ENCODE measurements at places on chromosomes 7 and 10.

DNA sequence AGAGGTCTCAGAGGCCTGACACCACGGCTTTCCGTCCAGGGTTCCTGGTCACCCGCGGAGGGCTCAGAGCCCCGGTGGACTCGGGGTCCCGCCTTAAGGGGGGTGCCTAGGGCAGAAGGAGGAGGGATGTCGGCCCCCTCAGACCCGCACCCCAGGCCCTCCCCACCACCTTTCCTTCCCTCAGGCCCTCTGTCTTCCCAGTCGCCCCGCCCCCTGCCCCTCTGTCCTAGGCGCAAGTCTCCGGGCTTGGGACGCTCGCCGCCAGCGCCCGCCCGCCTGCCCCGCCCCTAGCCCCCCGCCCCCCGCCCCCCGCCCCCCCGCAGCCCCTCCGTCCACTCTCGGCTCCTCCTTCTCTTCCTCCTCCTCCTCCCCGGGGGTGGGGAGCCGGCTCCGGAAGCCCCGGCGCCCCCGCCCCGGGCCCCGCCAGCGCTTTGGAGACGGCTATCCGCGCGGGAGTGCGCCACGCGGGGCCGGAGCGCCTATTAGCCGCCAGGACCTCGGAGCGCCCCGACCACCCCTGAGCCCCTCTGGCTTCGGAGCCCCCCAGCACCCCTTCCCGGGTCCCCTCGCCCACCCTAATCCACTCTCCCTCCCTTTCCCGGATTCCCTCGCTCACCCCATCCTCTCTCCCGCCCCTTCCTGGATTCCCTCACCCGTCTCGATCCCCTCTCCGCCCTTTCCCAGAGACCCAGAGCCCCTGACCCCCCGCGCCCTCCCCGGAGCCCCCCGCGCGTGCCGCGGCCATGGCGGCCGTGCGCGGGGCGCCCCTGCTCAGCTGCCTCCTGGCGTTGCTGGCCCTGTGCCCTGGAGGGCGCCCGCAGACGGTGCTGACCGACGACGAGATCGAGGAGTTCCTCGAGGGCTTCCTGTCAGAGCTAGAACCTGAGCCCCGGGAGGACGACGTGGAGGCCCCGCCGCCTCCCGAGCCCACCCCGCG is at the start of gene AEBP1:
Gene AEBP1, plus strand, starts transcription at position 423 of the 937 bp plus-strand sequence. Its CDS starts 321 bp downstream, at position 744.
- no peak for DNase-seq
- peaks cover 13% of the 10 kb centered on the region for H3K27me3 ChIP-seq
- peaks cover 20% of the 10 kb centered on the region for H3K4me1 ChIP-seq

DNA sequence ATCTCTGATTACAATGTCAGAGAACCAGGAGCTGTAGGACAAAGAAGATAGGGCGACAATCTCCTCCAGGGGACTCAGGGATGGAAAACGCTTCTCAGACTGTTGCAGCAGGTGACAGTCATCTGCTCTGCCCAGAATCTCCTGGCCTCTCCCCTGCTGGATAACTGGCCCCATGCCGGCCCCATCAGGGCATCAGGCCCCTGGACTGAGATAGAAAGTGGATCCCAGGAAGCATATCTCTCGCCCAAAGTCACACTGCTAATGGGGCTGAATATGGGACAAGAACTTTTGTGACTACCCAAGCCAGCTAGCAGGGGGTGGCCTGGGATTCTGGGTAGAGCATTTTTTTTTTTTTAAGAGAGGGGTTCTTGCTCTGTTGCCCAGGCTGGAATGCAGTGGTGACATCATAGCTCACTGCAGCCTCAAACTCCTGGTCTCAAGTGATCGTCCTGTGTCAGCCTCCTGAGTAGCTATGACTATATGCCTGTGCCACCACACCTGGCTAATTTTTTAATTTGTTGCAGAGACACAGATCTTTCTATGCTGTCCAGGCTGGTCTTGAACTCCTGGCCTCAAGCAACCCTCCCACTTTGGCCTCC is 20.5 kb upstream of the MLXIPL start:
- peaks cover 15% of the 10 kb centered on the region for H3K4me1 ChIP-seq
- H3K27ac ChIP-seq: no peak overlapping the region
- peaks cover 5% of the 10 kb centered on the region for H3K36me3 ChIP-seq

DNA sequence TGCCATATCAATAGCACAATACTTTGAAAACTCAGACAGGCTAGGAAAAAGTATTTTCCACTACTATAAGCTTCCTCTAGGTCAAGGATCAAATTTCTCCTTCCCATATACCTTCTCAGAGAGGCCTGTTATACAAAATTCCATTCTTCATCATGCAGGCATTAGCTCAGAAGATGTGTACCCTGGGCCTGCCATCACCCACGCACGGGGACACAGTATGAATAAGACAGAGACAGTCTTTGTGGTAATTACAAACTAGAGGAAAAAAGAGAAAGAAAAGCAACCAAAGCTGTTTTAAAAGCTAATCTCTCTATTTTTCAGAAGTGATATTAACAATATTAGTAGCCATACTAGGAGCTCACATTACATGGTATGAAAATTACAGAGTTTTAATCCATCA is 236.8 kb upstream of the AOAH start:
- peaks cover 15% of the 10 kb centered on the region for H3K4me1 ChIP-seq
- no peak overlapping the region for H3K4me3 ChIP-seq
- peaks cover 10% of the 10 kb centered on the region for H3K36me3 ChIP-seq
- DNase-seq: no peak
- no peak overlapping the region for H3K27ac ChIP-seq

DNA sequence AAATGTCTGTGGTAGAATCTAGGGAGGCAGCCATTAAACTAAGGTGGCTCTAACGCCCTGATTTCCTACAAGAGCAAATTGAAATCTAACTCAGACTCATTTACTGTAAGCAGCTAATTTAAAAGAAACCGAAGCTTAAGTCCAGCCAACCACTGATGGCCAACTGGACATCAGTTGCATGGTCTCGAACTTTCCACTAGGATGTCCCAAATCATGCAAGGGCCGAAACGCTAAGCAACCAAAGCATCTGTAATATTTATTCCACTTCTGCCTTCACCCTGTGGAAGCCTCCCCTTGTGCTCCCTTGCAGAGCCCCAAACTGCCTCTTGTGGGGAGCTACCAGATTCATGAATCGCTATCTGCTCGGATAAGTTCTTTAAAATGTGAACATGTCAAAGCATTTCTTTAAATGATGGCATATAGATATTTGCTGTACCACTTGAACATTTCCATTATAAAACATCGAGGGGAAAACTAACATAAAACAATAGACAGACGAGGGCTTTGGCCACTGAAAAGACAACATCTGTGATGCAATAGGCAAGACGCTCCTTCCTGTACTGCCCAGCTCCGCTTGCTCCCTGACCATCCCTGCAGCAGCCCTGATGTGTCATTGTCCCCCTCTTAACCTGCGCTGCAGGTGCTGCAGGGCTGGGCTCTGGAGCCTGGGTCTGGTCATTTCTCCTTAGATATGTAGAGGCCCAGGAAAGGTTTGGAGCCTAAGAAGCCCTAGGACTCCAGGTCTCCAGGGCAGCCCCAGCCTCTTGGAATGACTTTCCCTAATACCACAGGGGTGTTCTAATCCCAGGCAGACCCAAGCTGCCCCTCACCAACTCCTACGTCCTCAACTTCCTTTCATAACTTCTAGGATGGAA is 2.9 kb upstream of the RBP3 start:
- peaks cover 5% of the 10 kb centered on the region for H3K27me3 ChIP-seq

DNA sequence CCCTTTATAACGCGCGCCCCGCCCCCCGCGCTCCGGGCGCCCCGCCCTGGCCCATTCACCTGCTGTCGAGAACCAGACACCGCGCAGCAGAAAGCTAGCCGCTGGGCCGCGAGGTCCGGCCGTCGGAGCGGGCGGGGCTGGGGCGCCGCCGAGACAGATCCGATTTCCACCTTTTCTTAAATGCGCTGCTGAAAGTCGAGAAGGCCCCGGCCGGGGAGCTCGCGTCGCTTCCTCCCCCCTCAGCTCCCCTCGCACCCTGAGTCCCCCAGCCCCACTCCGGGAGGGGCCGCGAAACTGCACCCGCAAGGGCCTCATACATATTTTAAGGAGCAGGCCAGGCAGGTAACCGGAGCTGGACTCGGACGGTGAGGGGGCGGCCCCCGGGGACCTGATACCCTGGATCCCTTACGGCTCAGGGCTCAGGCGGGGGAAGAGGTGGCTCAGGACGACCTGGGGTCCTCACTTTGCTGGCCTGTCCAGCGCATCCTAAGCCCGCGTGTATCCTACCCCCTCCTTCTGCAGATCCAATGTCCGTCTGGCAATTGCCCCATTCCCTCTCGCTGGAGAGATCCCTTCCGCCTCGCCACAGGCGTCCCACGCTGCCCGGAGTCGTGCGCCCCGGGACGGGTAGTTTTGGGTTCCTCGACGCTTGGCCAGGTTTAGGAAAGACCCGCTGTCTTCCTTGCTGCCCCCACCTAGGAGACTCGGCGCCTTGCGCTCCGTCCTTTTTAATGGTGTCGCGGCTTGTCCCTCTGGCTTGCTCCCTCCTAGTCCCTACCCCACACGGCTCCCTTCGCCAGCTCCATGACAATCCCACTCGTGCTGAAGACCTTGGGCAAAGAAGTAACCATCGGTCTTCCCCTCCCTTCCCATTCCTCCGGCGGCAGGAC is 170.6 kb downstream of the UBE2H start:
- peaks cover 25% of the 10 kb centered on the region for H3K27me3 ChIP-seq
- H3K36me3 ChIP-seq: no peaks in the 10 kb centered on the region
- H3K27ac ChIP-seq: peak overlapping the region; percentile 17
- DNase-seq: no peak
- peaks cover 31% of the 10 kb centered on the region for H3K4me1 ChIP-seq

DNA sequence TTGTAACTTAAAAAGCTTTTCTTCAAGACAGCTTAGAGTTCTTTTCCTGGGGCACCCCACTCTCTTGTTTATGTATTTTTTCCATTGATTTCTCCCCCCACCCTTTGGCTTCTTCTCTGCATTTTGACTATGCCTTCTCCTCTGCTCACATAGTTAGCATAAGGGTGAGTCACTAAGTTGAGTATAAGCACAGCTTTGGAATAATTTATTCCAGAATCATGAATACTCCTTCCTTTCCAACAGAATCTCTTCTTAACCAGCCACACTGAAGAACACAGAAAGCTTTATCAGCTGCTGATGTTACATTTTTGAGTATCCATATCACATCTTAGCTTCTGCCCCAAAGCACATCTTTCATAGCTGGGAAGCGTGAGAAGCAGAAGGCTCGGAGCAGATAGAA is 449.5 kb upstream of the MKI67 start:
- H3K36me3 ChIP-seq: no peaks in the 10 kb centered on the region
- H3K4me1 ChIP-seq: no peaks in the 10 kb centered on the region
- no peak overlapping the region for H3K27ac ChIP-seq

GRCh38 chr10:10508211-10508610 is 509.5 kb upstream of the CELF2 start:
- H3K27ac ChIP-seq: no peak overlapping the region
- H3K36me3 ChIP-seq: no peaks in the 10 kb centered on the region
- no peaks in the 10 kb centered on the region for H3K4me1 ChIP-seq
- H3K4me3 ChIP-seq: no peak overlapping the region

- no peak overlapping the region for H3K4me3 ChIP-seq
- H3K36me3 ChIP-seq: no peaks in the 10 kb centered on the region
- peaks cover 5% of the 10 kb centered on the region for H3K4me1 ChIP-seq
- no peak overlapping the region for H3K27ac ChIP-seq
- H3K27me3 ChIP-seq: peaks cover 5% of the 10 kb centered on the region
Measured at GRCh38 chr7:37718585-37718984, 35.0 kb downstream of the GPR141 start.

DNA sequence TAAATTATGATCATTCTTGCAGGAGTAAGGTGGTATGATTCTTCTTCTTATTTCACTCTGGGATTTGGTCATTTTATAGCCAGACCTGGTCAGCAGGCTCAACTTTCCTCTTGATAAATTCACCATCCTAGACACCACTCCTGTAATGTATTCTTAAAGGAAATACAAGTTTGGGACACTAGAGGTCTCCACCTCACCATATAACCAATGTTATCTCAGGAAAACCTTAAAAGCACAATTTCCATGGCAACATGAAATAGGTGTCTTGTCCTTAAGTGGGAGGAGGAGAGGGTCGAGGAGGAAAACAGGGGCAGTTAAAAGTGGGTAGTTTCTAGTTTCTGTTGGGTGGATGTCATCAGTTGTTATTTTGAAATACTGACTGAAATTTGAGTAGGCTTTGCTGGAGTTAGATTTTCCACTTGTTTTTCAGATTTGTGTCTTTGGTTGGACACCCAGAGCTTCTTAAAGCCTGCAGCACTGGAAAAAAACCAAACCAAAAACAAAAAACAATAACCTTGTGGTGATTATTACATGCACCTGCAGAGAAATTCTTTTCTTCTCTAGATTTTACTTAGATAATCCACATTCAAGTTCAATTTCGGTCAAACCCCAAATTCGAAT is 163.1 kb downstream of the PRKCQ start:
- H3K4me3 ChIP-seq: no peak overlapping the region
- peaks cover 9% of the 10 kb centered on the region for H3K27me3 ChIP-seq
- DNase-seq: no peak
- H3K27ac ChIP-seq: no peak overlapping the region
- no peaks in the 10 kb centered on the region for H3K36me3 ChIP-seq

- H3K27ac ChIP-seq: no peak overlapping the region
- H3K4me3 ChIP-seq: no peak overlapping the region
- no peak for DNase-seq
Measured at GRCh38 chr10:48284002-48284546, 9.6 kb upstream of the FRMPD2 start.

- peaks cover 11% of the 10 kb centered on the region for H3K27me3 ChIP-seq
- H3K36me3 ChIP-seq: no peaks in the 10 kb centered on the region
- DNase-seq: peak; percentile 25
- H3K4me3 ChIP-seq: peak overlapping the region; percentile 72
- no peaks in the 10 kb centered on the region for H3K4me1 ChIP-seq
- H3K27ac ChIP-seq: no peak overlapping the region
Measured at GRCh38 chr10:29735628-29736365, 101.0 kb upstream of the SVIL start.

GRCh38 chr10:30999070-30999712 is 32.5 kb downstream of the ZNF438 start:
- peaks cover 8% of the 10 kb centered on the region for H3K36me3 ChIP-seq
- no peak for DNase-seq
- no peak overlapping the region for H3K4me3 ChIP-seq
- H3K27ac ChIP-seq: peak overlapping the region; percentile 13

DNA sequence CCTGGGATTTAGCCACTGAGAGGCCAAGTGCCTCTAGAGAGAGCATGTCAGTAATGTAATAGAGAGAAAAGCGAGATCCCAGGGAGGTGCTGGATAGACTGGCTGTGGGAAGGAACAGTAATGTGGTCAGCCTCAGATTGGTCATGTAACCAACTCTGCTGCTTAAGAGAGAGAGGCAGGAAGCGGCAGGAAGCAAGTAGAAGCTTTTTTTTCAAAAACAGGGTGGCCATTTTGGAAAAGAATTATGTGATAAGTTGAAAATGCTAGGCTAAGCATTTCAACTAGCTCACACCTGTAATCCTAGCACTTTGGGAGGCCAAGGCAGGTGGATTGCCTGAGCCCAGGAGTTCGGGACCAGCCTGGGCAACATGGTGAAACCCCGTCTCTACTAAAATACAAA is 3.7 kb upstream of the PCOLCE start:
- H3K36me3 ChIP-seq: no peaks in the 10 kb centered on the region
- no peak overlapping the region for H3K4me3 ChIP-seq
- no peak overlapping the region for H3K27ac ChIP-seq

GRCh38 chr7:20447021-20447650 is 116.4 kb downstream of the ITGB8 start:
- H3K27me3 ChIP-seq: peaks cover 4% of the 10 kb centered on the region
- H3K4me1 ChIP-seq: no peaks in the 10 kb centered on the region

GRCh38 chr7:98514211-98515031 is 102.7 kb upstream of the NPTX2 start:
- H3K4me3 ChIP-seq: no peak overlapping the region
- H3K27me3 ChIP-seq: peaks cover 8% of the 10 kb centered on the region
- no peak for DNase-seq
- H3K27ac ChIP-seq: no peak overlapping the region

All from memory B cell (primary cell).